ENCODE measurements at places on chromosomes 4 and X.

DNA sequence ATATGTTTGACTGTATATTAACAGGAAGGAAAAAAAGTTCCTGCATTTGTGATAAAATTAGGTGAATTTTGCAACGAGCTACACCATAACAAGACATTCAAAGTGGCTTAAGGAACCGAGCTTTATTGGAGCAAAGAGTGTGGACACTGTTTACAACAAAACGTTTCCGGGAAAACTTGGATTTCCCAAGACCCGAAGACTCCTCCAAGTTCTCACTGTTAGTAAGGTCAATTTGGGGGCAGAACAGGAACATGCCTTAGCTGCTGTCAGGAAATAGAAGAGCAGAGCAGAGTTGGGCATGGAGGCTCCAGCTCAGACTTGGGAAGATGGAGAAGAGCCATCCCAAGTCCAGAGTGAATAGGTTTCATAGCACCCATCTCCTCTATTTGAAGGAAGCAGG is 16.5 kb downstream of the ADH6 start:
- DNase-seq, result no peak

- DNase-seq, result no peak
These were observed 134.8 kb downstream of the HS3ST1 start for GRCh38 chr4:11293866-11294265.

DNA sequence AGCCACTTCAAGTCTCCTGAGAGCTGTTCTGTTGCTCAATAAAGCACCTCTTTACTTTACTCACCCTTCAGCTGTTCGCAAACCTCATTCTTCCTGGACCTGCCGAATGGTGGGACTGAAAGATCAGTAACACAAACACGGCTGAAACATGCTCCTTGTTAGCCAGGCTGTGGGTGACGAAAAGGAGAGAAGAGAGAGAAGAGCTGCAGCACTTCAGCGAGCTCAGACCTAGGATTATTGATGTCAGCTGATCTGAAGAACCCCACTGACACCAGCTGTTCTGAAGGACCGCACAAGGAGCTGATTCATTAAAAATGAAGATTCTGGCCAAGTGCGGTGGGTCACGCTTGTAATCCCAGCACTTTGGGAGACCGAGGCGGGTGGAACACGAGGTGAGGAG is 2020.0 kb upstream of the ADGRL3 start:
- DNase-seq, result no peak

GRCh38 chrX:118745570-118745969 is 18.2 kb downstream of the IL13RA1 start:
- DNase-seq, result no peak

DNA sequence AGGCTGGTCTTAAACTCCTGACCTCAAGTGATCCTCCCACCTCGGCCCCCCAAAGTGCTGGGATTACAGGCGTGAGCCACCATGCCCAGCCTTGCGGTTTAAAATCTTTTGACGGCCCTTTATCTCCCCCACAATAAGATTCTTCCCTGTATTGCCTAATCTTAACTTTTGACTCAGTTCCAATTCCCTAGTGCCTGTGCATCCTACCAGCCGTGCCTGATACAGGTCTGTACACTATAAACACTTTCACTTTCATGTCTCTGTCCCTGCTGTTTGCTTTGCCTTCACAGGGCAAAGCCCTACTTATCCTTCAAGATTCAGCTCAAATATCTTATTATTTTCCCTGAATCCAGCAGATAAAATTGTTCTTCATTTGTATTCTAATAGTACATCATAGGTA is 74.6 kb downstream of the WDR44 start:
- no peak for DNase-seq

DNA sequence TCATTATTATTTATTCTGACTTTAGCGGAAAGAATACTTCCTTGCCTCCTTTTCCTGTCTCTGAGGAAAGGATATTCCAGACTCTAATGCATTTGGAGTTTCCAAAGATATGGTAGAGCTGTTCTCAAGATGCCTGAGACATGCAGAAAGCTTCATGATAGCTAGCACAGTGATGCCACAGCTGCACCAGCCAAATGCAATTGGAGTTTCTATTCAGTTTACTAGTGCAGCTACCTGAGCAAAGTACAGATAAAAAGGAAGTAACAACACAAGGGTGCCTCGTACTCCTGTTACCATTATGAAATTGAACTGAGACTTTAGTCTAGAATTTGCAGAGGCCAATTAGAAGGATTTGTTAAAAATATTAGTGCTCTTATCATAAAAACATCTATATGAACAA is 57.5 kb upstream of the PARM1 start:
- no peak for DNase-seq

- no peak for DNase-seq
These were observed 32.0 kb downstream of the DAPP1 start for GRCh38 chr4:99848591-99849001.

DNA sequence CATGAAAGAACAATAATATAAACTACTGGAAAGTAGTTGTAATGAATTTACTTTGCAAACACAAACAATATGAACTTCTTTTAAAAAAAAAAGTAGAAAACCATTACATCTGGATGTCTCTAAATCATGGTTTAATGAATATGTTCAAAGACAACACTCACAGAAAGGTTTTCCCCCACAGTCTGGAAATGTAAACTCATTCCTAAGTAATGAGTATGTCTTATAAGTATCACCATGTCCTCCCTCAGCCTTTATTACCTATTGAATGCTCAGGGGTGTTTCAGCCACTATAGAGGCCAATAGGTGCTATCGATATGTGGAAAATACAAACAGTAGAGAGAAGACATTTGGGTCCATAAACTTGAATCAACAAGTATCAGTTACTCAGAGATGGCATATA is 186.7 kb downstream of the PALLD start:
- no peak for DNase-seq

DNA sequence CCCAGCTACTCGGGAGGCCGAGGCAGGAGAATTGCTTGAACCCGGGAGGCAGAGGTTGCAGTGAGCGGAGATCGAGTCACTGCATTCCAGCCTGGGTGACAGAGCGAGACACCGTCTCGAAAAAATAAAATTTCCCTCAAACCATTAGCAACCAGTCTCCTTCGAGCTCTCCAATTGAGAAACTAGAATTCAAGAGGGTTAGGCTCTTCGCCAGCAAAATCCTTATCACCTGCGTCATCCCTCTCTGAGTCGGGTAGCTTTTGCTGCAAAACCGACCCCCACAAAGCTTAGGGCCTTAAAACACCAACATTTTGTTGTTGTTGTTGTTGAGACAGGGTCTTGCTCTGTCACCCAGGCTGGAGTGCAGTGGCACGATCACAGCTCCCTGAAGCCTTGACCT is 75.1 kb upstream of the DDX3X start:
- no peak for DNase-seq

GRCh38 chr4:142064181-142064580 is 427.8 kb downstream of the IL15 start:
- no peak for DNase-seq

DNA sequence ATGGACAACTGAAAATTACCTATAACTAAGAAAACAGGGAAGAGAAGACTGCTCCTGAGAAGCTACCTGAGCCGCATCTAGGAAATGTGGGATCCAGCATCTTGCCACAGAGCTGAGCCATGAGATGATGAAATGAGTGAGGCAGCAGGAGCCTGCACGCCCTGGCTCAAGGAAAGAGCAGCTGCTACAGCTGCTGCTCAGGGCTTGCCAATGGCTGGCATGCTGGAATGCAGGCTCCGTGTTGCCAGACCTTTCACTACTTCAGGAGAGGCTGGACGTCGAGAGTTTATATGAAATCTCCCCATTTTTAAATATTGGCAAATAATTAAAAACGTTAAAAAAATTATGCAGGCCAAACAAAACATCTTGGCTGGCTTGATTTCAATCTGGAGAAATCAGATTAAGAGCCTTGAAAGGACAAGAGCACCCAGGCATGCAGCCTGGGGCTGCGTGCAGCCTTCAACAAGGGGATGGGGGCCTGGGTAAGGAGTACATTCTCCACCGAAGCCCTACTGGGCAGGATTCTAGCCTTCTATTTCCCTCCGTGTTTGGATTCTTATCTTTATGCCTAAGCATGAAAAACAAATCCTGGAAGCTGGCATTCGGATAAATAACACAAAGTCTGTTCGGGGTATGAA is 227.6 kb downstream of the NR3C2 start:
- DNase-seq, result no peak

DNA sequence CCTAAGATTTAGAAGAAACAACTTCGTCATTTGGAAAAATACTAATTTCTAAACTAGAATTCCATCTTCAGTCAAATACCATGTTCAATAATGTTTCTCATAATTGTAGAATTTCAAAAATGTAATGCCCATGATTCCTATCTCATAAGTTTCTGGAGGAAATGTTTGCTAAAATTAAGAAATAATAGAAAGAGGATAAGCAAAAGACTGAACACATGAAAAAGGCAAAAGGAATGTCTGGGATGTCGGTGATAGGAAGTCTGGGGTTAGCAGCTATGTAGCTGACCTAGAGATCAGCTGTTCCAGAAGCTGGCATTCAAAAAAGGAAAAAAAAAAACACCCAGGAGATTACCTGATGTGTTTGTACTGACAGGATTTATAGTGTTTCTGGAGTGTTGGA is 18.9 kb upstream of the PCDH10 start:
- no peak for DNase-seq

DNA sequence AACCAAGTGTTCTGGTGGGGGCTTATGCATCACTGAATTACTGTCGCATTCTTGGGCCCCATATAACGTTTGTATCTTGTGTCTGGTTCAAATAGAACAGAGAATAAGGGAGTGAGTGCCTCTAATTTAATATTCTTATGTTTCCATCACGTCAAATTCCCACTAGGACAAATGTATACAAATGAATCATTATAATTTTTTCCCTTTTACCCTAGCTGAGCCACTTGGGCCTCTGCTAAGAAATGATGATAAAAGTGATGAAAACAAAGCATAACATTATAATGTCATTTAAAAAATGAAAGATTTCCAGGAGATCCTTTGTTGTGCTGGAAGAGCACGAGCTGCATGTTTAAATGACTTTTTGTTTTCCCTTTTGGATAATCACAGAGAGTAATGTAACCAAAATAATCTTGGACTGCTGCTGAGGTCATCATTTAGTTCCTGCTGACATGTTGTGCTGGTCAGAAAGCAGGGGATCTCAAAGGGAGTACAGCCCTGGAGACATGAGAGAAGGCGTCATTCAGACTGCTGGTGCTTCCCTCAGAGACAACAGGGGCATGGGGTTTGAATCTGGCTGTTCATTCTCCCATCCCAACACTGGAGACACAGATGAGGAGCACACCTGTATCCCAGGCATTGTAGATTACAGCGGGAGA is 105.1 kb upstream of the SCOC start:
- DNase-seq, result no peak

DNA sequence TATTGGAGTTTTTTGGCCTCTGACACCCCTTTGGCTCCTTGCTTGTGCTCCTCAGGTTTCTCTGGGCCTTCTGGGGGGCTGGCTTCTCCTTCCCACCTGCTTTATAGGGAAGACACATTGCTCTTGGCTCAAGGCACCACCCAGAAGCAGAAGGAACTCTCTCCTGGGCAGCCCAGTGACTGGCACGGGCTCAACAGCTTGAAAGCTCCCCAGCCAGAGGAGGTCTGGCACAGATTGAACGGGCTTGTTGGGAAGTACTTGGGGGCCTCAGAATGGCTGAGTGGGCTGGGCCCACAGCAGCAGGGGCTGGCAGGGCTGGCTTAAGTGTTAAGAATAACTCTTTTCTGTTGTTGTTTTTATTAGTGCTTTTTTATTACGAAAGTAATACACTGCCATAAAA is 11.2 kb upstream of the ZNF185 start:
- DNase-seq, result no peak

GRCh38 chr4:76322236-76322635 is 15.7 kb downstream of the STBD1 start:
- no peak for DNase-seq

DNA sequence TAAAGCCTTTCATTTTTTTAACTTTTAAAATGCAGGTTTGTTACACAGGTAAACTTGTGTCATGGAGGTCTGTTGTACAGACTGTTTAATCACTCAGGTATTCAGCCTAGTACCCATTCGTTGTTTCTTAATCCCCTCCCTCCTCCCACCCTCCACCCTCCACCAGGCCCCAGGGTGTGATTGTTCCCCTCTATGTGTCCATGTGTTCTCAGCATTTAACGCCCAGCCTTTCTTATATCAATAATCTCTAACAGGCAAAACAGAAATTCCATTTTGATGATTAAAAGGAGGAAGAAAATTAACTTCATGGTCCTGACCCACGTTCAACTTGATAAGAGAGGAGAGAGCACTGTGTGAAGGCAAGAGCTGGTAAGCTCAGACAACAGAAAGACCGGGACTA is 75.1 kb downstream of the TSPAN5 start:
- DNase-seq, result no peak

- no peak for DNase-seq
These were observed 45.3 kb upstream of the KCTD8 start for GRCh38 chr4:44493924-44494323.

- DNase-seq, result no peak
These were observed 31.5 kb downstream of the SMS start for GRCh38 chrX:21972046-21972445.

DNA sequence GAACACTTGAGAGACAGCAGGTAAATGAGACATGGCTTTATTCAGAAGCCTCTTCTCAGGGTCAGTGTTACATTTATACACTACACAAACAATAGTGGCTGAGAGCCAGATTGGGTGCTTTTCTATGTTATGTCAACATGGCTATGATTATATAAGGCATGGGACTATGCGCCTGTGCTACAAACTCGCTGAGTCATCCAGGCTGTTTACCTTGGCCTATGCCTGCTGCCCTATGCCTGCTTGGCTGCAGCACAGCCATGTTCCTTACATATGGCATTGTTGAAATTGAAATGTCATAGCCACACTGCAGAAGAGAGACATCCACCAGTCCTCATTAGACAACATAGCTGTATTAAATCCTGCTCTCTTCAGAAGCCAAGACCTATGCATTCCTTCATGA is 236.3 kb upstream of the NWD2 start:
- peak; percentile 46 for DNase-seq

DNA sequence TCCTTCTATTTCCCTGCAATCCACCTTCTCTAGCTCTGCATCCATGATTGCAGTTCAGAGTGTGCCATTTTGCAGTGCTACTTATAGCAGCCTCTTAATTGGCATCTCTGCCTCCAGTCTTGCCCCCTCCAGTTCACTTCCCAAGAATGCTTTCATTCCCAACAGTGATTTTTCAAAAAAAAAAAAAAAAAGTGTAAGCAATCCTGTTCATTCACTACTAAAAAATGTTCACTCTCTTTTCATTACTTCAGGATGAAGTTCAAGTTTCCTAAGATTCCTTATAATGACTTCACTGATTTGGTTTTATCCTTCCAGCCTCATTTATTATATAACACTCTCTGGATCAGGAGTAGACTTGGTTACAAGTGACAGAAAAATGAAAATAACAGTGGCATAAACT is 124.7 kb upstream of the LNX1 start:
- DNase-seq, result no peak
